HT1080 (cell line): ENCODE measurements at places on chromosomes 16 and 17.

DNA sequence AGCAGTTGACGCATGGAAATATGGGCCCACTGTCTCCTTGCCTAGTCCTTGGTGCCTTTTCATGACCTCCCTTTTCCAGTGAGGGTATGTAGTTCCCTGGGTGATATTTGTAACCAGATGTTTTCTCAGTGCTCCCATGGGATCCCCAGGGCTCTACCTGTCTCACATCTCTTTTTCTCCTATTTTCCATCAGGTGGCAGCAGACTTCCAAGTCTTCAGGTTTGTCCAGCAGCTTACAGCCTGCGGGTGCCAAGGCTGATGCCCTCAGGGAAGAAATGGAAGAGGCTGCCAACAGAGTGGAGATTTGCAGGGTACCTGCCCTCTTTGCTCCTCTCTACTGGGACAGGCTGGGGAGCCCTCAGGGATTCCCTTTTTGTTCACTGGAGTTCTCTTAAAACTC, 89.1 kb downstream of the ELAC2 start:
- no peak for DNase-seq

DNA sequence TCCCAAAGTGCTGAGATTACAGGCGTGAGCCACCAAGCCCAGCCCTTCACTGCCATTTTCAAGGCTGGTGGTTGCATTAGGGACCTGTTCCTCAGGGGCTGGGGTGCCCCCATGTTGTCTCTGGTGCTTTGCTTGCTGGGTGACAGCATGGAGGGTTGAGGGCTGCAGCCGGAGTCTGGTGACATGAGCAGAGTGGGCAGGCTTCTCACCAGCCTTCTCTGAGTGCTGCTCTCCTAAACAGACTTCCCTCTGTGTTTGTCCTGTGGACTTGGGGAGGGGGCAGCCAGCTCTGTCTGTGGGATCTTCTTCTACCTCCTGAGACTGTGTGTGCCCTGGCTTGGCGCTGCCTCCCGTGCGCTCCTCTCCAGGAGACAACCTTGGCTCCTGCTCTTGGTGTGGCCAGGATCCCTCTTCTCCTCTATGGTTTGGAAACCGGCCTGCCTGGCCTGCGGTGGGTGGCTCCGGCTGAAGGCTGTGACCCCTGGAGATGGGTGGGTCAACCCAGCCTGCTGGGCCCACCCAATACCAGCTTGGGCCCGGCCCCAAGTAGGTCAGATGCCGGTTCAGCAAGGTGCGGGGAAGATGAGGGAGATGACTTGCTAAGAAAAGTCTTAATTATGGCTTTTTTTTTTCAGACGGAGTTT, 72.1 kb downstream of the PDPK1 start:
- no peak for DNase-seq

DNA sequence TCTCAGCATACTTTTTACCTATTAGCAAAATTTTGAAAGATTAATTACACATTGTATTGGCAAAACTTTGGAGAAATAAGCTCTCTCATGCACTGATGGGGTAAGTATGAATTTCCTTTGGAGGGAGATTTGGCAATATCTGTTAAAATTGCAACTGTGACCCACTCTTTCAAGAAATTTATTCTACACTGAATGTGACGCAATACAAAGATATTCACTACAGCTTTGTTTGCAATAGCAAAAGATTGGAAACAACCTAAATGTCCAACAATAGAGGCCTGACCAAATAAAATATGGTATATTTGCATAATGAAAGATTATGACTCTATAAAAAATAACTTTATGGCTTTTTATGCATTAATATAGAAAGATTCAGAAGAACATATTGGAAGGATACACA, 363.5 kb downstream of the GRIN2A start:
- DNase-seq = no peak

- DNase-seq = no peak
Observed at GRCh38 chr17:74736513-74737298, at the start of gene RAB37. Gene RAB37, plus strand, starts transcription at chr17:74737256. Its CDS starts 17 bp downstream, at chr17:74737273.

- DNase-seq = no peak
Observed at GRCh38 chr17:63140255-63140654, 174.2 kb downstream of the TANC2 start.

DNA sequence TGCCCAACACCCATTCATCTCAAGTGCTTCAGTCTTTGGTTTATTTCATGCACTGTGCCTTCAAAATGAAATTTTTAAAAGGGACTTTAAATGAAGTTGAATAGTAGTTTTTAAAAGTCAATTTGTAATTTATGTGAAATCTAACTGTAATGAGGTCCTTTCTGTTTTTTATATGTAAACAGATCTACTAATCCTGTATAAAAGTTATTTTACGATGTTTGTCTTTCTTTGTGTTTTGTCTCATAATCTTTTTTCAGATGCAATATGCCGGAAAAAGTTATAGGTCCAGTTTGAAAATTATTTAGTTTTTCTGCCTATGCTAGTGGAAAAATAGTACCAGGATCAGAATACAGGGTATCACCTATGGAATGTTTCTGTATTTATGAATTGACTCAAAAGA, 8.7 kb upstream of the GOSR1 start:
- no peak for DNase-seq

DNA sequence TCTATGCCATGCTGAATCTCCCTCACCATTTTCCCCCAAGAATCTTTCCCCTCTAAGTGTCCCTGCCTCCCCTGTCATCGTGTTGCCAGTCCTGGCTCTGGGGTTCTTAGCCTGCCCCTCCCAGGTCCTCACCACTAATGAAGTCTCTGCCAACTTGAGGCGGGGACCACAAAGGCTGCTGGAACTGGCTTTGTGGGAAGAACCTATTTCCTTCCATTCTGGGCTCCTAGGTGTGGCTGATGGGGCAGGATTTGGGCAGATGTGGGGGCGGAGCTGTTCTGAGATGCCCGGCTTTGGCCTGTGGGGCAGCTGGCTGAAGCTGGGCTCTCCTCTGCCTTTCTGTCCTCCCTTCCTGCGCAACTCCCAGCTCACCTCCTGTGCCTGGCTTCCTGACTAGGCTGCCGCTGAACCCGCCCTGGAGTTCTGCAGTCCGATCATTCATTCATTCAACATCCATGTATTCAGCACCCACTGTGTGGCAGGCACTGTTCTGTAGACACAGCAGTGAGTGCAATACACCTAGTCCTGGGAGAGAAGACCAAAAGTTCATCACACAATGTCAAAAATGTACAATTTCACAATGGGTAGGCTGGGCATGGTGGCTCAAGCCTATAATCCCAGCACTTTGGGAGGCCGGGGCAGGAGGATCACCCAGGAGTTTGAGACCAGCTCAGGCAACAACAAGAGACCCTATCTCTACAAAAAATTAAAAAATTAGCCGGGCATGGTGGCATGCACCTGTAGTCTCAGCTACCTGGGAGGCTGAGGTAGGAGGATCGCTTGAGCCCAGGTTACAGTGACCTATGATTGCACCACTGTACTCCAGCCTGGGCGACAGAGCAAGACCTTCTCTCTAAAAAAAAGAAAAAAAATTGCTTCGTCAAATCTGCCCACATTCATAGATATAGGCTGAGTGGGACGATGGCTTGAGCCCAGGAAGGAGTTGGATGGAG, 1.9 kb upstream of the SNN start:
- no peak for DNase-seq

- DNase-seq = no peak
Observed at GRCh38 chr16:71626858-71627213, 852 bp downstream of the MARVELD3 start.

DNA sequence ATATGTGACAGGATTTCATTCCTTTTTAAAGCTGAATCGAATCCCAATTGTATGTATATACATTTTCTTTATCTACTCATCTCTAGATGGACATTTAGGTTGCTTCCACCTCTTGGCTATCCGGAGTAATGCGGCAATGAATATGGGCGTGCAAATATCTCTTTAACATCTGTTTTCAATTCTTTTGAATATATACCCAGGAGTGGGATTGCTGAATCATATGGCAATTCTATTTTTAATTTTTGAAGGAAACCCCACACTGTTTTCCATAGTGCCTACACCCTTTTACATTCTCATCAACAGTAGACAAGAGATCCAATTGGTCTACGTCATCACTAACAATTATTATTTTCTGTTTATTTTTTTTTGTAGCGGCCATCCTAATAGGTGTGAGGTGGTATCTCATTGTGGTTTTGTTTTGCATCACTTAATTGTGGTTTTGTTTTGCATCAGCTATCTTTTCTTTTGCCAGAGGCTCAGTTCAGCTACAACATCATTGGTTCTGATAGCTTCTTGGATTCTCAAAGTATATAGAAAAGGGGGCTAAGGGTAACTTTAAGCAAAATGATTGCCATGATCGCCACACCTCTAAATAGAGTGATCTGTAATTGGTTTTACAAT, 25.6 kb upstream of the MAP2K6 start:
- no peak for DNase-seq

GRCh38 chr17:75090871-75091854, 3.4 kb downstream of the SLC16A5 start:
- no peak for DNase-seq

DNA sequence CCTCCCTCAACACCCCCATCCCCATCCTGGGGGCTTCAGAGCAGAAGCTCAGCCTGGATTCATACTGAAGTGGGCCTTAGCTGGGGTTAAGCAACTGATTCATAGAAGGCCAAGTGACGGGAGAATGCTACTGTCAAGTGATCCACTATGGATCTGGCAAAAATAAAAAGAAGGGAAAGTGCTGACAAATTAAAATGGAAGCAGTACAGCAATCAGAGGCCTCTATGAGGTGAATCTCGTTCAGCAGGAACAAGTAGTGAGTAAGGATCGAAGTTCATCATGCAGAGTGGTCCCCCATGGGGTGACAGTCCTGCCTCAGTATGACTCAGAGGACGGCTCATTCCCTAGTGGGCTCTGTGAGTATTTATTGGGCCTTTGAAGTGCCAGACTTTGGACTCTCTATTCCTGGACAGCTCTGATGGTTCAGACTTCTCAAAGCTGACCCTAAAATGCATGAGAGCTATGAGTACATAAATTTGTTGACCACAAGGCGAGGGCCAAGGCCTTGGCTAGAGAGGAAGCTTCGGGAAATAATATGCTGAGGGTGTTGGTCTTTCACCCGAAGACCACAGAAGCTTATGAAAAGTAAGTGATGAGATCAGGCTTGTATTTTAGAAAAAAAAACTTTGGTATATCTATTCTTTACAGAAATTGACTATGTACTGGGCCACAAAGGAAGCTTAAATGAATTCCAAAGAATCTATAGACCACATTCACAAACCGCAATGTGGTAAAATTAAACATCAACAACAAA, 5.3 kb upstream of the NSMCE1 start:
- peak; percentile 41 for DNase-seq

- no peak for DNase-seq
Observed at GRCh38 chr17:78534492-78535272, 42.5 kb downstream of the DNAH17 start.

- no peak for DNase-seq
Observed at GRCh38 chr17:82006468-82007227, 16.0 kb downstream of the CENPX start.

DNA sequence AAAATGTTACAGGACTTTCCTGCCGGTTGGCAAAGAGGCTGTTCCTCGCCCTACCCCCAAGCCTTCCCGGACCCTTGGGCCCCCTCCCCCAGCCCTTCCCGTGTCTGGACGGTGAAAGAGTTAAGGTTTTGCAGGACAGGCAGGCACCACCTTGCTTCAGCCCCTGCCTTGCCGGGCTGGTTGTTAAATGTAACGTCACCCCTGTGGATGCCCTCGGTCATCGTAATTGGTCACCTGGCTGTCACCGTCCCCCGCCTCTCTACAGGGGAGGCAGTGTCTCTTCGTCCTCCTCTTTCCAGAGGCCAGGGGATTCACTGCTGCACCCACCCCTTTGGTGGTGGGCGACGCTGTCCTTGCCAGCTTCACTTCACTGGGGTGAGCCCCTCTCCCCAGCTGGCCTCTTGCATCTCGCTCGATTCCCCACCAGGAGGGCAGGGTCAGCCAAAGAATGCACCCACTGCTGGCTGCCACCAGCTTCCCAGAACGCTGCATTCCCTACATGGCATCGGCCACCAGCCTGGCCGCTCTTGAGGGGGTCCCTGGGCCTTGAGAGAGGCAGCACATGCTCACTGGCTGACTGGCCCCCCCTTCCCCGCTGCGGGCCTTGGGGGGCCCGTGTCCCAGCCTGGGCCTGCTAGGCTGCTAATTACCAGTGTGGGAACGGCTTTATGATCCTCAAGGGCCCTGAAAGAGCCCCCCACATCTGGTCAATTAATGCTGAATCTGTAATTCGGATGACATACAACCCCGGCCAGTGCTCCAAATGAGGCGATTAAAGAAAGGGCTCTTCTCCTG, 25.2 kb upstream of the GSE1 start:
- DNase-seq = no peak

DNA sequence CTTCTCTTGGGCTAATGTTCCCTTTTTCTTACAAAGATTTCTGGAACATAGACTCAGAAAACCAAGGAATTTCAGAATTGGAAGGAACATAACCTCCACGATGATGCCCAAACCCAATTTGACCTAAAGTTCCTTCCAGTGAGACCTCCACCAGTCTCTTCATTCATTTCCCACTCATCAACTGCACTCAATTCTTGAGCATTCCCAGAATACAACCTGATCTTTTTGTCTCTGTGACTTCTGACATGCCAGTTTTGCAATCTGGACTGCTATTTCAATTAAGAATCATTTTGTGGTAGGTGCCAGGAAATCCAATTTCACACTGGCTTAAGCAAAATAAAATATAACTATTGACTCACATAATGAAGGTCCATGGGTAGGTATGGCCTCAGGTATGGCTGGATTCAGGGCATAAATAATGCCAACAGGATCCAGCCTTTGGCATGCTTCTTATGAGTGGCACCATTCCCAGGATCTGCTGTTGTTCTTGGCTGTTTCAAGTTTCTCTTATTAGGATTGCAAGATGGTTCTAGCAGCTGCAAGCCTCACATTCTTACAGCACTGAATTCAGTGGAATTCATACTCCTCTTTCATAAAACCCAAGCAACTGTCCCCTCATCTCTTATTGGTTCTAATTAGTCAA, 184.3 kb downstream of the HS3ST4 start:
- DNase-seq = no peak

GRCh38 chr16:87160234-87160636, 157.0 kb downstream of the C16orf95 start:
- no peak for DNase-seq

GRCh38 chr16:81204798-81205680, 33.5 kb upstream of the BCO1 start:
- peak; percentile 44 for DNase-seq

GRCh38 chr16:84068041-84068440, 25.4 kb upstream of the SLC38A8 start:
- DNase-seq = no peak

GRCh38 chr16:86505185-86505898, 5.0 kb upstream of the FOXF1 start:
- DNase-seq = no peak

- DNase-seq = no peak
Observed at GRCh38 chr16:88647178-88648070, 3.4 kb downstream of the CYBA start.
